Lower lobe of right lung (tissue), 2 donors: ENCODE measurements at places on chromosomes 11 and 22. TPM values are rescaled to one million over a fixed set of nuclear protein-coding genes. Genes with fewer than 3 reads are reported as not detected.

GRCh38 chr11:132742929-132743328, 789.4 kb downstream of the OPCML start:
- no peak overlapping the region for H3K4me3 ChIP-seq
- no peaks in the 10 kb centered on the region for H3K4me1 ChIP-seq
- H3K36me3 ChIP-seq, result no peaks in the 10 kb centered on the region
- no peak for DNase-seq

DNA sequence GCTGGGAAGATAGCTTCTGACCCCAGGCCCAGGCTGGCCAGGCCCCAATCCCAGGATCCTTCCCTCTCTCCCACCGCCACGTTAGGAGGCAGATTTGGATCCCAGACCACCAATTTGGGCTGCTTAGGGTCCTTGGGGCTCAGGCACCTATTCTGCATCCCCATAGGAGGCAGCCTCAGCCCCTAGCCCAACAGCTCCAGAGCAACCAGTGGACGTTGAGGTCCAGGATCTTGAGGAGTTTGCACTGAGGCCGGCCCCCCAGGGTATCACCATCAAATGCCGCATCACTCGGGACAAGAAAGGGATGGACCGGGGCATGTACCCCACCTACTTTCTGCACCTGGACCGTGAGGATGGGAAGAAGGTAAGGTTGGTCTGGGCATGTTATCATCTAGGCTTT, 16.1 kb downstream of the TUB start:
- no peaks in the 10 kb centered on the region for H3K27me3 ChIP-seq
- no peak overlapping the region for H3K27ac ChIP-seq
- no peak for DNase-seq
- peaks cover 5% of the 10 kb centered on the region for H3K4me1 ChIP-seq
- H3K4me3 ChIP-seq, result no peak overlapping the region
- H3K36me3 ChIP-seq, result peaks cover 15% of the 10 kb centered on the region

GRCh38 chr22:50536226-50536625, 6.4 kb upstream of the TYMP start:
- H3K27ac ChIP-seq, result no peak overlapping the region
- DNase-seq, result no peak
- peaks cover 61% of the 10 kb centered on the region for H3K4me1 ChIP-seq

DNA sequence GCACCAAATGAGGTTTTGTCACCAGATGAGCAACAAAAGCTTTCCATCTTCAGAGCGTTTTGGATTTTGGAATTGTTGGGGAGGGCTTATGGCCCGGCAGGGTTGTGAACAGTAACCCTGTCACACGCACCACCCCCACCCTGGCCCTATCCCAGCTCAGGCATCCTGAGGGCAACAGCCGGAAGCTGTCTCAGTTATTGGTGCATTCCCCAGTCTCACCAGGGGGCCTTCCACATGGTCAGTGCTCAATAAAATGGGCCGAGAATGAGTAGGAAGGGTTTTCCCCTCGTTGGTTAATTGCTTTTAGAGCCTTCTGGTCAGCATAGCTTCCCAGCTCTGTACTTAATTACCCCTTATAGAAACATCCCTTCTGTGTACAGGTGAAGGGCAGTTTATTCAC, 46.0 kb downstream of the LRP5 start:
- no peak overlapping the region for H3K4me3 ChIP-seq
- DNase-seq, result no peak

- H3K27ac ChIP-seq, result no peak overlapping the region
- H3K4me1 ChIP-seq, result no peaks in the 10 kb centered on the region
- H3K36me3 ChIP-seq, result no peaks in the 10 kb centered on the region
- H3K27me3 ChIP-seq, result no peaks in the 10 kb centered on the region
These were observed 1702.5 kb upstream of the RAG2 start for GRCh38 chr11:38300570-38300969.

The DRAP1 gene
- 63.3 TPM for total RNA-seq

GRCh38 chr11:44797886-44798606, 71.3 kb downstream of the TSPAN18 start:
- no peak for DNase-seq
- no peaks in the 10 kb centered on the region for H3K27me3 ChIP-seq
- no peak overlapping the region for H3K4me3 ChIP-seq
- no peaks in the 10 kb centered on the region for H3K4me1 ChIP-seq

The TTC12 gene
- total RNA-seq, result 17.6 TPM

DNA sequence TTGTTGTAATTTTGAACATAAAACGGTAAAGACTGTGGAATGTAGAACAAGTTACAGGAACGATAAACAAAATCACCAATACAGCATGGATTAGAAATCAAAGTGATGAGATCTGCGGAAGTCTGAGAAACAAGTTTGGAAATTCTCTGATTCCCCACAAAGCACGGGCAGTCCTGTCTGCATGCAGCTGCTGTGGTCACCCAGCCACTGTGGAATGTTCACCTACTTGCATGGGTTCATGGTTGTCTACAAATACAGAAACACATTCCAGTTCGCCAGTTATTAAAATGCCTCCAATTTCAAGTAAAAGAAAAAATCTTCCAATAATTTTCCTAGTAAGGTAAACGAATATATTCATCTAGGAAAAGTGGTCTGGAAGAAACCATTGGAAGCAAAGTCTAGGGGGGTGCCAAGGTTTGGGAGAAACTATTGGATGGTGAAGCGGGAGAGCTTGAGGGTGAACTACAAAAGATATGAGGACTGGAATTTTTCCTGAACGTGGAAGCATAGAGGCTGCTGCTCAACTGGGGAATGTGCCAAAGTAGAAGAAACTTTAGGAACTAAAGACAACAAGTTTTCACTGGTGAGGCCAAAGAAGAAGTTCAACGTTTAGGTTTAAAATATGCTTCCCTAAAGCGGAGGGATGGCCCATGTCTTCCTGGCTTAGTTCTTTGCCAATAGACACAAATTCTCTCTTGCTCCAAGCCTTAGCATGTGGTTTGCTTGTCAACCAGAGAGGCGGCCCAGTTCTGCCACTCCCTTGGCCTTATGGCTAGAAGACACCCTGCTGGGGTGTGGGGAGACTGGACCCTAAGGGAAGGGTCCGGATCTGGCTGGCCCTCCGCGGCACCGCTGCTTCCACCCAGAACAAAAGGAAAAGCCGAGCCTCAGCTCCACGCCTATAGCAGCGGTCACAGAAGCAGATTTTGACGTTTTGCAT, 70.2 kb downstream of the CTTN start:
- peaks cover 17% of the 10 kb centered on the region for H3K27me3 ChIP-seq
- no peak for DNase-seq
- no peaks in the 10 kb centered on the region for H3K4me1 ChIP-seq
- no peak overlapping the region for H3K4me3 ChIP-seq
- no peaks in the 10 kb centered on the region for H3K36me3 ChIP-seq

- H3K27ac ChIP-seq, result no peak overlapping the region
- H3K4me3 ChIP-seq, result no peak overlapping the region
- H3K27me3 ChIP-seq, result no peaks in the 10 kb centered on the region
- no peak for DNase-seq
- H3K36me3 ChIP-seq, result peaks cover 18% of the 10 kb centered on the region
These were observed 69.2 kb downstream of the AMOTL1 start for GRCh38 chr11:94837317-94837716.

DNA sequence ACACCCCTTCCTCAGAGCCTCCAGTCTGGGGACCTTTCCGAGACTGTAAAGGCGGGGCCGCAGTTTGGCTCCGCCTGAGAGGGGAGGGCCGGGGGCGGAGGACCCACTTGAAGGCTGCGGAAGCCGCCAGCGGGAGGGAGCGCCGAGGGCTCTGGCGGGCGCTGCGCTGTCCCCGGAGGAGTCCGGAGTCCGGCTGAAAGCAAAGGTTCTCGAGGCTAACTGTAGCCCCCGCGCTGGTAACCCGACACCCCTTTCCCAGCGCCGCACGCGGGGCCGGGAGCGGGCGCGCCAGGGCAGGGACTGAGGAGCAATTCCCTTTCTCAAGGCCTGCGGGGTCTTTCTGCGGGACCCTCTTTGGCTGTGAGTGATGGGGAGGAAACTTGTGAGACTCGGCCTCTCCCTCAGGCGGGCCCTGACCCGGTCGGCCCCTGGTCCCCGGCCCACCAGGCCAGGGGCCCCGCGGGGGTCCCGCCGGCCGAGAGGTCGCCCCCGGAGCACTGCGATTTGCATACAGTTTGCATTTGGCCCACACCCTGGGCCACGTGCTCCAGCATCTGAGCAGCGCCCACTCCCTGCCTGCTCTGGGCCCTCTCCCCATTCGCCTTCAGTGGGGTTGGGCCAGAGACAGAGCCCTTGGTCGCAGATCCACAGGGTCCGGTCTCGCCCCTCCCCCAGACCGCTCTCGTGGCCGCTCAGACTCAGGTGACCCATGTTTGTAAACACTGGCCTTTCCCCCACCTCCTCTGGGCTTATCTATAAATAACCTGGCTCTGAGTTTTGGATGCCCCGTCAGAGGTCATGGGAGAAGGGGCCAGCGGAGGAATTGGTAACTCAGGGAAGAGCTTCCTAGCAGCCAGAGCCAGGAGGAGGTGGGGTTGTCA, 519 bp upstream of the ART5 start:
- no peaks in the 10 kb centered on the region for H3K27me3 ChIP-seq
- H3K4me3 ChIP-seq, result peak overlapping the region; percentile 67
- DNase-seq, result peak; percentile 88
- peak overlapping the region; percentile 73 for H3K27ac ChIP-seq
- no peaks in the 10 kb centered on the region for H3K36me3 ChIP-seq

GRCh38 chr11:75214411-75214821, 26.2 kb upstream of the TPBGL start:
- no peaks in the 10 kb centered on the region for H3K4me1 ChIP-seq
- peak; percentile 80 for DNase-seq
- no peaks in the 10 kb centered on the region for H3K27me3 ChIP-seq
- no peaks in the 10 kb centered on the region for H3K36me3 ChIP-seq
- no peak overlapping the region for H3K4me3 ChIP-seq

- H3K4me1 ChIP-seq, result no peaks in the 10 kb centered on the region
- DNase-seq, result no peak
- H3K27ac ChIP-seq, result no peak overlapping the region
- no peak overlapping the region for H3K4me3 ChIP-seq
- H3K27me3 ChIP-seq, result no peaks in the 10 kb centered on the region
These were observed 67.5 kb downstream of the ARFGAP2 start for GRCh38 chr11:47109051-47109726.

The MS4A12 gene
- not detected for total RNA-seq

- H3K4me1 ChIP-seq, result peaks cover 20% of the 10 kb centered on the region
- no peaks in the 10 kb centered on the region for H3K36me3 ChIP-seq
- H3K27me3 ChIP-seq, result no peaks in the 10 kb centered on the region
- no peak for DNase-seq
- H3K27ac ChIP-seq, result no peak overlapping the region
- no peak overlapping the region for H3K4me3 ChIP-seq
These were observed 88.4 kb downstream of the CCDC81 start for GRCh38 chr11:86463120-86463519.

DNA sequence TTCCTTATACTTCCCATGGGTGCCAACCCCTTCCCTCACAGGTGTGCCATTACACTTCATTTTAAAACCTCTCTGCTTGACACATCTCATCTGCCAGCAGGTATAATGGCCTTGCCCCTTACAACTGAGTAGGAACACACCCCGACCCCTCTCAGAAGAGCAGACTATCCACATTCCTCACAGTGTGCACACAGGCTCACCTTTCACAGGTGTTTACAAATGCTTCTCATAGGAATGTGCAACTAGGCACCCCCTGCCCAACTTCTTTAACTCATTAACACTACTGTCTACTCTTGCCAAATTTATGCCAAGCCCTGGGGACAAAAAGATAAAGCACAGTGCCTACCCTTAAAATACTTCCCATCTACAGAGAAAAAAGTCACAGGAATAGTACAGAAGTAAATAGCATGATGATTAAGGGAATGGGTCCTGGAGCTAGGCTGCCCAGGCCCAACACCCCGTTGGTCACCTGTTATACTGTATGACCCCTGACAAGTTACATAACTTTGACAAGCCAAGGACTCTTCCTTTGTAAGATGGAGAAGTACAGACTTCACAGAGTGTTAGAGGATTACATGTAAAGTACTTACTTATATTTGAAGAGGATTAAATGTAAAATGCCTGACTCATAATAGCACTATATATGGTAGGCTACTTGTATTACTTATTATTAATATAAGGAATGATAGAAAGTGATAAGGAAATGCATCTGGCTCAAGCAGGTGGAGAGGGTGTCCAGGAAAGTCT, 15.2 kb downstream of the TRIM3 start:
- no peak for DNase-seq
- peak overlapping the region; percentile 15 for H3K27ac ChIP-seq
- H3K27me3 ChIP-seq, result no peaks in the 10 kb centered on the region
- no peaks in the 10 kb centered on the region for H3K4me1 ChIP-seq
- H3K36me3 ChIP-seq, result peaks cover 92% of the 10 kb centered on the region
- H3K4me3 ChIP-seq, result no peak overlapping the region

The CWF19L2 gene
- 19.5 TPM for total RNA-seq

DNA sequence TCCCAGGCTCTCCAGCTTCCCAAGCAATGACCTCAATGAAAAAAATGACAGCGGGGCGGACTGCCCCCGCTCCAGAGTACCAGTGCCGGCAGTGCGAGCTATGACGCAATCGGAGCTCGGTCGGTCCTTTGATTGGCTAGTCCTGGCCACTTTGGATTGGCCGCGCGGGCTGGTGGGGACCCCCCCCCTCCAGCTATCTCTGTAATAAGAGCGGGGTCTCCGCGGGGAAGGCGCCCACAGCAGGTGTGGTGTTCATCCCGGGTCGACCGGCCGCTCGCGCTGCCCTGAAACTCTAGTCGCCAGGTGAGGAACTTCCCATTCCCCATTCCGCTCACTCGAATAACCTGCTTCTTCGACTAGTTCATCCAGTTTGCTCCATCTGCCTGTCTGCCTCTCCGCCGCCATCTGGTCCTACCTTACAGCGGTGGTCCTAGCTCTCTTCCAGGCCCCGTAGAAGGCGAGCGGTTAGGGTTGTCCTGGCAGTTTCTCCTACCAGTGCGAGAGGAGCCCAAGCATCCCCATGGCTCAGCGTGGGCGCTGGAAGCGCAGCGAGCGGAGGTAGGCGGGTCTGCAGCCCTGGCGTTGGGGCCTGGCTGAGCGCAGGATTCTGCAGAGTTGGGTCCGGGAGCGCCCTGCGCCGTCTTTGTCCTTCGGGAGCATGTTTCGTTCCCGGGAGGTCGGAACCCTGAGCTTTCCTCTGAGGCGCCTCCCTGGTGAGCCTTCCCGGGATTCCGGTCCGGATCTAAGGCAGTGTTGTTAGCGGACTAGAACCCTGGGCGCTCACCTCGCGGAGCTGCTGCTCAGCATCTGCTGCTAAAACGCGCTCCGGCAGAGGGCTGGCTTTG, at the start of gene CALCB:
TSS of gene CALCB (plus strand) at position 233 of the 845 bp plus-strand sequence. CDS start 1,126 bp downstream, outside the sequence.
- H3K4me1 ChIP-seq, result peaks cover 18% of the 10 kb centered on the region
- no peaks in the 10 kb centered on the region for H3K36me3 ChIP-seq
- no peak within 1 kb of the TSS for H3K27ac ChIP-seq
- peaks cover 45% of the 10 kb centered on the region for H3K27me3 ChIP-seq
- H3K4me3 ChIP-seq, result peak within 1 kb of the TSS; percentile 44

GRCh38 chr11:62535802-62536201, 10.8 kb downstream of the AHNAK start:
- no peaks in the 10 kb centered on the region for H3K27me3 ChIP-seq
- no peak for DNase-seq
- H3K4me1 ChIP-seq, result peaks cover 54% of the 10 kb centered on the region
- no peak overlapping the region for H3K4me3 ChIP-seq
- peaks cover 75% of the 10 kb centered on the region for H3K36me3 ChIP-seq
